ENCODE measurements at places on chromosomes 7 and 10. TPM values are rescaled to one million over a fixed set of nuclear protein-coding genes. Genes with fewer than 3 reads are reported as not detected.

The TCAF2 gene
- 3.3 TPM for total RNA-seq

The CALHM2 gene
- 21.1 TPM for total RNA-seq

The NEUROG3 gene
- 8.2 TPM for total RNA-seq

The SPDYE8 gene
- total RNA-seq: not detected

The NKX2-3 gene
- 10.1 TPM for total RNA-seq

The FAM25G gene
- not detected for total RNA-seq

The AASS gene
- 9.3 TPM for total RNA-seq

The ZNF467 gene
- 6.7 TPM for total RNA-seq

The FGFR2 gene
- total RNA-seq: 30.3 TPM

The SPDYE1 gene
- total RNA-seq: not detected

The EIF5AL1 gene
- not detected for total RNA-seq

The ATP6V0A4 gene
- total RNA-seq: not detected

The ANKRD61 gene
- total RNA-seq: not detected

The AKR1C8 gene
- total RNA-seq: not detected

The ATRNL1 gene
- total RNA-seq: 15.2 TPM

The BAG3 gene
- 85.7 TPM for total RNA-seq

The PNLIP gene
- total RNA-seq: not detected

The UTF1 gene
- not detected for total RNA-seq

The PCDH15 gene
- 0.14 TPM for total RNA-seq

The CDC14C gene
- not detected for total RNA-seq

The MSMB gene
- total RNA-seq: not detected

The TMEM26 gene
- 1.9 TPM for total RNA-seq

The GPR85 gene
- not detected for total RNA-seq

The GRM8 gene
- total RNA-seq: 0.80 TPM

The NKX6-2 gene
- not detected for total RNA-seq

The PNLIPRP3 gene
- total RNA-seq: not detected

The FAM131B gene
- total RNA-seq: 7.1 TPM

The TRIM73 gene
- total RNA-seq: 3.7 TPM

The CABCOCO1 gene
- not detected for total RNA-seq

The CLDN12 gene
- 42.2 TPM for total RNA-seq

The GTPBP10 gene
- total RNA-seq: 1.5 TPM

The PDGFA gene
- total RNA-seq: 87.8 TPM

The A1CF gene
- total RNA-seq: 31.0 TPM

The BLNK gene
- total RNA-seq: 17.5 TPM

The TNS3 gene
- total RNA-seq: 58.5 TPM

The NEUROD6 gene
- not detected for total RNA-seq

The GCK gene
- total RNA-seq: 0.16 TPM

The NFE2L3 gene
- total RNA-seq: 11.4 TPM

The PIP gene
- total RNA-seq: not detected

The ACTA2 gene
- total RNA-seq: 465 TPM

The PPP1R9A gene
- 30.0 TPM for total RNA-seq

The GBX1 gene
- not detected for total RNA-seq

The TFEC gene
- total RNA-seq: not detected

The HMX3 gene
- 1.7 TPM for total RNA-seq

The ELMO1 gene
- 24.6 TPM for total RNA-seq

The RBP4 gene
- 18.0 TPM for total RNA-seq

The C7orf57 gene
- total RNA-seq: not detected

The EPHB6 gene
- total RNA-seq: 3.0 TPM

The GPR158 gene
- total RNA-seq: 0.16 TPM

The CYP3A7 gene
- total RNA-seq: 3.0 TPM

The RAPGEF5 gene
- 82.3 TPM for total RNA-seq

The MEOX2 gene
- total RNA-seq: 1.6 TPM

The FGFBP3 gene
- total RNA-seq: 7.8 TPM

The FZD8 gene
- total RNA-seq: 11.7 TPM

The TMEM178B gene
- total RNA-seq: 0.32 TPM
